ENCODE measurements at places on chromosomes 4 and X.

DNA sequence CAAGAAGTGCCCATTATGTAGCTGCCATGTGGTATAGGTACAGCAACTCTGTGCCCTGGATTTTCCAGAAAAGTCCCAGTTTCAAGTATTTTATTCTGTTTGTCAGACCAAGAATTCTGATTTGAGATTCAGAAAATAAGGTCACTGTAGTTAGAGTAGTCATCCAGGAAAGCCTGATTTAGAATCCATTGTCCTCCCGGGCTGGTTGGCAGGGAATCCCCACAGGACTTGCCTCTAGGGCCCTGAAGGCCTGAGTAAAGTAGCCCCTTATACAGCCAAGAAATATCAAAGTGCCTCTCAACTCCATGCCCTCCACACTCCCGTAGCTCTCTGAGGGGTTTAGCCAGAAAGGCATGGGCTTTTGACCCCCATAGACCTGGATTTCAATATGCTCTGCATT, 36.3 kb downstream of the RTL5 start:
- DNase-seq: no peak

- DNase-seq: no peak
Observed at GRCh38 chr4:56659946-56660345, 21.1 kb downstream of the HOPX start.

DNA sequence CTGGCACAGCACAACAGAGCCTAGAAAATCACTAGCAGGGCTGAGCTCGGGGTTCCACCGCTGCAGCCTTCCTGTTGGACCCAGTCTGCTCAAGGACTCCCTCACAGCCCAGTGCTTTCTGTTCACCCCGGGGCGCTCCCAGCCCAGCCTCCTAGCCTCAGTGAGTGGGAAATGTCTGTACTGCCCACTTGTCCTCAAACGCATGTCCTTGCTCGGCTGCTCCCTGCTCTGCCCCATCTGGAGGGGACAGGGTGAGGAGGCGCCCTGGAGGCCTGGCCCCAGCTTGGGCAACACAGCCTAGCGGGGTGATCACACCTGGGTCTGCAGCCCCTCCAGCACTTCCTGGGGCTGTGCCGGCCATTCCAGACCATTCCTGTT, 11.9 kb upstream of the CCNQ start:
- no peak for DNase-seq

DNA sequence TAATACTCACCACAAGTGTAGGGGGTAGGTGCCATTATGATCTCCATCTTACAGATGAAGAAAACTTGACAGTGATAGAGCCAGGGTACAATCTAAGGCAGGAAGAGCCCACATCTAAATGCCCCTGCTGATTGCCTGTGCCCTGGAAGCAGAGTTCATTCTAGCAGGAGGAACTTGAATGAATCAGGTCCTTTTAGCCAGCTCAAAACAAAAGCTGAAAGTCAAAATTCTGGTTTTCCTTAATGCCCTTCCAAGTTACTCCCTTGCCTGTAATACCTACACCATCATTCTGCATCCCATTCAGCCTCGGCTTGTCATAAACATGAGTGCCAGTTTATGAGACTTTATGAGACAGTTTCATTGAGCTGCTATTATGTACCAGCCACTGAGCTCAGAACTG, 89.6 kb downstream of the SCD5 start:
- no peak for DNase-seq

GRCh38 chrX:78124307-78124706, 15.1 kb downstream of the TAF9B start:
- DNase-seq: no peak

DNA sequence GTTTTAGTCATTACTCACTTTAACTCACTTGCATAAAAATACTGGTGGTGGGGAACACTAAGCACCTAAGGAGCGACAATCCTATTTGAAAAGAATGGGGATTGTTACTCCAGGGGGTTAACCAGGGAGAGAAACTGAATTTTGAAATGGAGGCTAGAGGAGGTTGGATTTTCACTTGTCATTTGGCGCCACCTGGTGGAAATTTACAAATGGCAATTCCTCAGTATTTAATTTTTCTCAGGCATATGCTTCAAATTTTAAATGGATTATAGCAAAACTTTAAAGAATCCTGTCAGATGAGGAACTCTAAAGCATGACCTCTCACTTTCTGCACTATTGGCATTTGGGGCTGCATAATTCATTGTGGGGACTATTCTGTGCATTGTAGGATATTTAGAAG, 2.7 kb upstream of the GEMIN8 start:
- peak; percentile 70 for DNase-seq

DNA sequence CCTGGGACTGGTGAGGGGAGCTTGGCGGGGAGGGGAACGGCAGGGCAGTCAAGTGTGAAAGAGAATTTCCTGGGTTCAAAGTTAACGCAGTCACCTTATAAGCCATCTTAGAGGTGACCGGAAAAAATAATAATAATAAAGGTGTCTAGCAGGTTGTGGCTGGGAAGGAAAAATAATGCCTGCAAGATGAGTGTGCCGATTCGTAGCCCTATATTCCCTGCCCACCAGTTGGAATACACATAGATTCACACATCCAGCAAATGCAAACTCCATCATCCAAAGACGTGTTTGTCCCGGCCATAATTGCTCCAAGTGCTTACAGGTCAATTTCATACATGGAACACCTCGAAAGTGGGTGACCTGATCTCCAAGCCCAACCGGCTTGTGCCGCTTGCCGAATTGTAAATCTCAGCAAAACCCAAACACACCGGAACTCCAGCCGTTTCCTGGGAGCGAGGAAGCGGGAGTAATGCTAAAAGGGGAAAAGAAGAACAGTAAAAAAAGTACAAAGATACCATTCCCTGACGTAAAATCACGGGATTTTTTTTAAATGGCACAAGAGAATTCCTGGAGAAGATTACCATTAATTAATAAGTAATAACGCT, 1.3 kb upstream of the FAT1 start:
- DNase-seq: no peak

- no peak for DNase-seq
Observed at GRCh38 chr4:79913581-79913980, 159.4 kb downstream of the ANTXR2 start.

- DNase-seq: no peak
Observed at GRCh38 chrX:71941145-71941544, 30.5 kb downstream of the NHSL2 start.

- no peak for DNase-seq
Observed at GRCh38 chr4:188511431-188511830, 372.2 kb downstream of the TRIML1 start.

GRCh38 chr4:165620913-165621312, 242.1 kb downstream of the CPE start:
- no peak for DNase-seq

DNA sequence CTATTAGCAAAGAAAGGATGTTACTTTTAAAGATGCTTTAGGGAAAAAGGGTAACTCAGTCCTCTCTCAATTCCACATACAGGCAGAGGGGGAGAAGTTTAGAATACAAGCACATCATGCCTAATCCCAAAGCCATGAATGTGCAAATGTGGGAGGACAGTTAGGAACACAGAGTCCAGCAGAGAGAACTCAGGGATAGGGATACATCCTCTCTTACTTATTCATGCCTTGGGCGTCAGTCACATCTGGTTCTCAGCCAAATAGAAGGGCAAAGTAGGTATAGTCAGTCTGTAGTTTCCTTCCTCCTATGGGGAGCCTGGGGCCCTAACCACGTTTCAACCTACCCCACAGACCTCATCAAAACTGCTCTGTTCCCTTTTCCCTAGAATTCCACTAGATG, 87.8 kb downstream of the GRIA3 start:
- DNase-seq: no peak

GRCh38 chr4:151315212-151315886, 10.1 kb downstream of the SH3D19 start:
- DNase-seq: no peak

DNA sequence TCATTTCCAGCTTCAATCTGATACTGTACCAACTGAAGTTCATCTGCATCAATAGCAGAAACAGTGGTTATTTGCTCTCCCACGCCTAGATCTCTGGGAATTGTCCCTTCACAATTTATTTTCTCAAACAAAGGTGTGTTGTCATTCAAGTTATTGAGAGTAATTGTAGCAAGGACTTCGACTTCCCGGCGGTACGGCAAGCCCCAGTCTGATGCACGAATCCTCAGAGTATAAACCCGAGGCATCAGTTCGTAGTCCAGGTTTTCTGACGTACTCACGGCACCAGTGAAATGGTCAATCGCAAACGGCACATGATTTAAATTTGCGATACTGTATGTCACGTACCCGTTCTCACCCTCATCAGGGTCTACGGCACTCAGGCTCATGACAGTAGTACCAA, 15.7 kb downstream of the FAT1 start:
- DNase-seq: no peak

DNA sequence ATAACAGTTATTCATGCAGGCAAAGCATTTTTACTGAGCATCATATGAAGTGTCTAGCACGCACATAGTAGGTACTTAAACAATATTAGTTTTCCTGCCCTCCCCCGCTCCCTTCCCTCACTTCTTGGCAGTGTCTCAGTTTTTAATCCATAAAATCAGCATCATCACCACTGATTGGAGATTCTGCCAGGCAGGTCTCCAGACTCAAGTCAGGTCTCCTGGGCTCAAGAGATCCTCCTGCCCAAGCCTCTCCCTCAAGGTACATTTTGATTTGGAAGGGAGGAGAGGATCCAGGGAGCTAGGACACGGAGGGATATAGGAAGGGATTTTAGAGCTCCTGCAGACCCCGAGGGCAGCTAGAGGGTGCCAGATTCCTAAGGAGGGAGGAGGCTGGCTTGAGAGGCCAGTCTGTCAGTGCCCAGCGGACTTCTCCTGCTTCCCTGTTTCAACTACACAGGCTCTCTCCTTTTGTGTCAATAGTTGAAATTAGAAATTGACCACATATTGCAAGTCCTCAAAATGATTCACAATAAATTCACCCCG, 4.4 kb upstream of the FAT1 start:
- DNase-seq: no peak

- DNase-seq: no peak
Observed at GRCh38 chrX:68941385-68941952, 112.6 kb downstream of the EFNB1 start.

GRCh38 chr4:181702864-181703495, 540.2 kb upstream of the TENM3 start:
- no peak for DNase-seq

DNA sequence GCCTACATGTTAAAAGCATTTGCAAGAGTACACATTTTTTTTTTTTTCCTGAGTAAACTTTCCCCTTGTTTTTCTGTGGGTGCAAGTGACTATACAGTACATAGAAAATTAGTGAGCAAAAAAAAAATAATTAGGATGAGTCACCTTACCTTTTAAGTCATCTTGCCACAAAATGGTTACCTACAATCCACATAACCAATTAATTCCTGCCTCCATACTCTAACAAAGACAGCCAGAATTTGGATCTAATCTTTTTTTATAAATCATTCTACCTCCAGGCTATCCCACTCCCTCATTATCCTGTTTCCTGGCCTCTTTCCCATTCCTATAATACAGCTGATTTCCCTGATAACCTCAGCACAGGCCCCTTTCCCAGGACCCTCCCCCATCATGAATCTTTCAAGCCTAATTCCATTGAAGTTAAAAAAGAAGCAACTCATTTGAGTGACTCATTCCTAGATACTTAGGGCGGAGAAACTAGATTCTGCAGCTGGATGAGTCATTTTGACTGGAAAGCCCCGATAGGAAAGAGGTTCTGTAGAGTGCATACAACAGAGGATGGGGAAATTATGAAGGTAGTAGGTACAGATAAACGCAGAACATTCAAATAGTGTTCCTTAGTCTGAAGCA, 128.2 kb downstream of the C4orf51 start:
- peak; percentile 18 for DNase-seq

DNA sequence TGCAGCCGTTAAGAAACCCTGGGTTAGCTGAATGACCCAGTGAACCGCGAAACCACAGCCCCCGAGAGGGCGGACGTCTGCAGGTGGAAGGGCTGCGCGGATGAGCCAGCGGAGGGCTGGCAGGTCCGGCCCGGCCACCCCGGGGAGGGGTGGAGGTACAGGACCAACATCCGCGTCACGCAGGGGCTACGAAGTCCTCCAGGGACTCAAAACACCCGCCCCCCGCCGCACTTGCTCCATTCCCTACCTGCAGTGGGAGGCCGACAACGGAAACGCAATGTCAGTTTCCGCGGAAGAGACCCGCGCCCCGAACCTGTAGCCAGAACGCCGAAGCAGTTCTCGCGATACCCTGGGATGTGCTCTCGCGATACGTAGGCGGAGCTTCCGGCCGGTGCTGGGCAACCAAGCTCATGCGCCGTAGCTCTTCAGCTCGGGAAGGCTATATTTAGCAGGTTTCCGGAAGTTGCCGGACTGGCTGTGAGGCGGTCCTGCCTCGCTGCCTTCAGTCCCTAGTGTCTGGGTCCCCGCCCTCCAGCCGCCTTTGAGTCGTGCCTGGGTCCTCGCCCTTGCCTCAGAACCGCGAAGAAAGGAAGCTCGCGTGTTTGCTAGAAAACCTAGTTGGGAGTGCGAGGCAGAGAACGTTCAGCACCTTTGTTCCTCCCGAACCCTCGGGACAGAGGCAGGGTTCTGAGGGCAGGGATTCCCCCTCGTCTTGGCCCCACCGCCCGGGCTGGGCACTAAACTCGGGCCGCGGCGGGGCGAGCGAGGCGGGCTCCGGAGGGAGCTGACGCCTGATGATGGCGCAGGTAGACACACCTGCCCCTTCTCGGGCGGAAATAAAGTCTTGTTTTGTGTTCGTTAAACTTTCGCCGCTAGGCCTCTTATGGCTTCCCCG, at the start of the genes OFD1 and TRAPPC2:
Gene OFD1 (plus strand): TSS at position 471 of the 895 bp plus-strand sequence. CDS start 324 bp downstream, at position 795.
Gene TRAPPC2 (minus strand): TSS at position 343 of the 895 bp plus-strand sequence. CDS start 14,657 bp downstream, outside the sequence.
- DNase-seq: peak; percentile 92

- DNase-seq: no peak
Observed at GRCh38 chr4:123995936-123996335, 599.3 kb downstream of the SPRY1 start.

- no peak for DNase-seq
Observed at GRCh38 chr4:12041828-12042227, 613.1 kb upstream of the HS3ST1 start.

DNA sequence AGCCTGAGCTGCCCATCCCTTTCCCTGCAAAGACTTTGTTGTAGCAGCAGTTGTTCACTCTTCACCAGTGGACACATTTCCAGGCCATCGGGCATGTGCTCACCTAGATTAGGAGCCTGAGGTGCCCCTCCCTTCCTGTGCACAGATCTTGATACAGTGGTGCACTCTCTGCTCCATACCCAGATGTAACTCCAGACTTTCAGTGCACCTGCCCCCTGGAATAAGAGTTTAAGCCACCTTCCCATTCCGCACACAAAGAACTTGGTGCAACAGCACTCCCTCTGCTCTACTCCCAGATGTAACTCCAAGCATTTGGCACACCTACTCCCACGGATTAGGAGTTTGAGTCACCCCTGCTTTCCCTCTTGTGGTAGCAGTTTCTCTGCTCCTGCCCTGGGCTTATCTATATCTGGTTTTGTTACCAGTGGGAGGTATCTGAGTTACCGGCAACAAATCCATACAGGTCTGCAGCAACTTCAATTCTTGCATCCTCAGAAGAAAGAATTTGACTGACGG, 36.0 kb upstream of the PLK4 start:
- no peak for DNase-seq

DNA sequence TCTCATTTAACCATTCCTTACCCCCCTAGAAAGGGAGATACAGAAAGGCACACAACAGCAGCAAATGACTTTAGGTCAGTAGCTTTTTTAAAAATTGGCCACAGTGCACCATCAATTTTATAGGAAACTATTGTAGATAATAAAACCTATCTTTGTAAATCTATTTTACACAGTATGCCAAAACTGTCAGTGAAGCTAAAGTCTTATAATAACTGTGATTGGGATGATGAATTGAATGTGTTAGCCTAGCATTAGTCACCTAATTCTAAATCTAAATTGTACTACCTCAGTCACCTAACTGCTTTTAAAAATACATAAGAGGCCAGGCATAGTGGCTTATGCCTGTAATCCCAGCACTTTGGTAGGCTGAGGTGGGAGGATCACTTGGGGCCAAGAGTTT, 44.2 kb downstream of the SH3RF1 start:
- no peak for DNase-seq

- DNase-seq: no peak
Observed at GRCh38 chr4:147548256-147548655, 67.4 kb downstream of the EDNRA start.

Data from hematopoietic multipotent progenitor cell treated with erythropoietin and hydrocortisone succinate and interleukin-3 and kit ligand, for 15 days (in vitro differentiated cells).